ENCODE measurements at places on chromosomes 1 and 21.

- DNase-seq = no peak
These were observed 16.8 kb downstream of the HOOK1 start for GRCh38 chr1:59831529-59831928.

DNA sequence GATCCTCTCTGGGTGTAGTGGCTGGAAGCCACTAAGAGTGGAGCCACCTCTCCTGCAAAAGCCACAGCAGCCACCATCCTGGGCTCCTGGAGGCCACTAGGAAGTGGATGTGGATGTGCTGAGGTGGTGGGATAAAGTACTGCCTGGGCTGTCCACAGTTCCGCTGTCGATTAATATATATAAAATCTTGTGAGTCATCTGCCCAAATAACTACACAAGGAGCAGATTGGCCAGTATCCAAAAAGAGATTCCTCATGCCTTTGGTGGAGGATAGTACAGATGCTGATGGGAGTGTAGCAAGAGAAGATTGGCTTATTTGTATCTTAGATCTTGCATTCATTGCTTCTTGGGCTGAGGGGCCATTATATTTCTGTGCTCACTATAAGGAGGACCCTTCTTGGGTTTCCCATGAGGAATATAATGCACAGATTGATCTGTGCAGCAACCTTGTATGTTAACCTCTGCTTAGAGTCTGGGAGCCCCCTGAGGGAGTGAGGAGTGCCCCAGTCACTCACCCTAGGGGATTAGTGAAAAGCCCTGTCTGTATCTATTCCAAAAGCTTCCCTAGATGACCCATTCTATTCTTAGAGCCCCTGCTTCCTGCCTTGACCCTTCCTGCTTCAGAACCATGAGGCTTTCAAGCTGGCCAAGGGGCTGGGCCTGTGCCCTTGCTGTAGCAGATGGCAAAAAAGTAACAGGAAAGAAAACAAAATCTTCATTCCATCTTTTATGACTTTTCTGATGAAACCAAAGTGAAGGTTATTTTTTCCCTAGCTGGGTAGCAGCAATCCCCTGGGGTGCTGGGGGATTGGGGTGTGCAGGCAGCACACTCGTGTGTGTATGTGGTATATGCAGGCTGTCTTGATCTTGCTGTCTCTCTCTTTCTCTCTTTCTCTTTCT lies 31.7 kb downstream of the RCSD1 start:
- no peak for DNase-seq

- no peak for DNase-seq
These were observed 14.8 kb upstream of the METTL18 start for GRCh38 chr1:169809370-169810095.

- no peak for DNase-seq
These were observed 13.7 kb downstream of the TFF3 start for GRCh38 chr21:42301371-42302075.

DNA sequence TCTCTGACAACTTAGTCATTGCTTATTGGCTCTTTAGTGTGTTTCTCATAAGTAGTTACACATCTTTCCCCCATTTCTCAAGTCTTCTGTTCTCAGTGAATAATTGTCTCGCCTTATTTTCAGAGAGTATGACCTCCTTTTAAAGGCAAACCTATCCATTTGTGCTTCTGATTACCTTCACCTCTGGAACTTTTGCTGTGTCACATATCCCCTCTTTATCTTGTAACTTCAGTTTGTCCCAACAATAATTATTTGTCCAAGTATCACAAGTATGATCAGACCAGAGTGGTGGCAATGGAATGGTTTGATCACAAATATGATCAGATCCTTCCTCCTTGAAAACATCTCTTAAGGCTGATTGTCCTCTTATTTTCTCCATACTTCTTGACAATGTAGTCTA lies 5.3 kb upstream of the MRPS21 start:
- DNase-seq = no peak

DNA sequence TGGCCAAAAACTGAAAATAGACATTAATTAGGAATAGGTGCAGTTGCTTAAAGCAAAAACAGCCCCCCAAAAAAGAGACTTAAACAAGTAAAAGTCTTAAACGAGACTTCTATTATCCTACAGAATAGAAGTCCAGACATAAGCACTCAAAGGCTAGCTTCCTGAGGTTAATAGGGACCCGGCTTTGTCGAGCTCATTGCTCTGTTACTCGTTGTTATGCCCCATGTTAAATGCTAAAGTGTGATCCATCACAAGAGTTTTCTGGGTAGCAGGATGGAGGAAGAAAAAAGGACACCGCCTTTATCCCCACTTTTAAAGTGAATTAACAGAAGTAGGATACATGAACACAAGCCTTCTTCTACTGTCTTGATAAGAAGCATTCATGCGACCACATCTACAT lies 10.6 kb downstream of the CD1D start:
- DNase-seq = peak; percentile 22

DNA sequence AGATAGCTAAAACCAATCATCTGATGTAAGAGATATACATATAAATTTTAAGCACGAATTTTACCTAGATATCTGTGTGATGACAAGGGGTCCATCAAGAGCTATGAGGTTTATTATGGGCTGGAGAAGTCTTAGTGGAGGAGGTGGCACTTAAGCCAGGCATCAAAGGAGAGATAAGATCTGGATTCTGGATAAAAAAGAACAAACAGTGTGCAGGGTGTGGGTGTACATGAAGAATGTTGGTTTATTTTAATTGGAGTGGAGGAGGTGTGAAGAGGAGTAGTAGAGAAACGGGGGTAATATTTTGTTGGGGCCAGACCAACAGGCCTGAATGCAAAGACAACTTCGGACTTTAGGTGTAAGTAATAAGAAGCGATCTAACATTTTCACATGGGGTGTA lies 80.6 kb downstream of the TM2D1 start:
- DNase-seq = no peak

GRCh38 chr1:26284597-26285347 lies 4.9 kb downstream of the SH3BGRL3 start:
- peak; percentile 92 for DNase-seq

DNA sequence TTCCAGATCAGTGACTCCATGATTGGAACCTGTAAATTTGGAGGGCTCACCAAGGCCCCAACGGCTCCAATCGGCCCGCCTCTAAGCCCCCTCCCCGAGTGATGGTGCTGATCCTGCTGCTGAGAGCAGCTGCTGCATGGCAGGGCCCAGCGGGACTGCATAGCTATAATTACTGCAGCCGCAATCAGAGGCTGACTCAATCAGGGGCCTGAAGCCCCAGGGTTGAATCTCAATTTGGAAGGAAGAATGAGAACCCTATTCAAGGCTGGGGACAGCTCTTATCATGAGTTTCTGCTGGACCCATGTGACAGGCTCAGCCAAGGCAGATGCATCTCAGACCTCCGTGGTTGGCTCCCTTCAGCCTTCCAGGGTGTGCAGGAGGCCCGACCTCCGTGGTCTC lies 42.8 kb upstream of the MAGOH start:
- DNase-seq = no peak

DNA sequence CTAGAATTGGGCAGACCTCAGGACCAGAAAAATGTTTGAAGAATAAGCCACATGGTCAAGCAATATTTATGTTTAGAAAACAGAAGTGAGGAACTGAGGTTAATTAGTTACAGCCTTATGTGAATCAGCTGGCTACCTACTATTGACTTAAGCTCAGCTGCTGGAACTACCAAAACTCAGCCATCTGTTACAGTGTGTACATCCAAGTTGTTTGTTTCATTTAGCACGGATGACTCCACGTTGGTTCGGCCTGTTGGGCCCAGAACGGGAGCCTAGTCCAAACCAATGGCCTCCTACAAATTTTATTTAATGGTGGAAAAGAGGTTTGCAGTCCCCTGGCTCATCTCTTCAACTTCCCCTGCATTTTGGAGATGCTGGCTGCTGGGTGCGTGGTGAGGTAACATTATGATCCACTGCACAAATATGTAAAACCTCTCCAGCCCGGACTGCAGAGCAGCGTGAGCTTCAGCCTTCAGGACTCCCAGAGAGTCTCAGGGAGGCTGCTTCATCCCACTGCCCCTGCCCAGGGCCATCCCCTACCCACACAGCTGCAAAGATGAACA lies 143.4 kb downstream of the ZZZ3 start:
- DNase-seq = no peak

DNA sequence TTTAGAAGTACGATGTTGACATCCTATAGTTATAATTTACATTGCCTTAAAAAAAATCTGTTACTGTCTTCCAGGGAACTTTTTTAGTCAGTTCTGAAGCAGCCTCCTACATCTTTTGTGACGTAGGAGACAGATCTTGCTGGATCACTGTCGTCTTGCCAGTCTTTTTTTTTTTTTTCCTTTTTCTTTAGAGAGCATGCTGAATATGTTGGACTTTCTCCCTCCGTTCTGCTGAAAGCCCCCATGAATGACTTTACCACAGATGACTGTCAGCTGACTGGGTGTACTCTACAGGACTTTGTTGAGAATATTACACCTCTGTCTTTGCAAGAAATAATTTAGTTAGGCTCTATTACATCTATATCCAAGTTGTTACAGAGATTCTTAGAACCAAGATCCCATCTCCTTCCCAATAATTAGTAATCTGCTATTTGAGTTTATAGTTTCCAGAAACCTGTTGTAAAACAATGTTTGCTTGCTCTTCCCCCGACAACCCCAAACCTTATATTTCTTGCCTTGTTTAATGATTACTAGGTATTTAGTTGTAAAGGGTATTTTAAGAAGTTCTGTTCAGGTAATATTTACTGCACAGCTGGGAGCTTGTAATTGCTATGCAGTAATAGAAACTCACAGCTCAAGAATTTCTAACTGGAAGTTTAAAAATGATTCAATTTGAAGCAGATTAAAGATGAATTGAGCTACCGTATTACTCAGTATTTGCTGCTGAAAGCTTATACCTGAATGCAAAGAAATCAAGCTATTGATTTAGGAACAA lies 61.8 kb downstream of the RASAL2 start:
- no peak for DNase-seq

DNA sequence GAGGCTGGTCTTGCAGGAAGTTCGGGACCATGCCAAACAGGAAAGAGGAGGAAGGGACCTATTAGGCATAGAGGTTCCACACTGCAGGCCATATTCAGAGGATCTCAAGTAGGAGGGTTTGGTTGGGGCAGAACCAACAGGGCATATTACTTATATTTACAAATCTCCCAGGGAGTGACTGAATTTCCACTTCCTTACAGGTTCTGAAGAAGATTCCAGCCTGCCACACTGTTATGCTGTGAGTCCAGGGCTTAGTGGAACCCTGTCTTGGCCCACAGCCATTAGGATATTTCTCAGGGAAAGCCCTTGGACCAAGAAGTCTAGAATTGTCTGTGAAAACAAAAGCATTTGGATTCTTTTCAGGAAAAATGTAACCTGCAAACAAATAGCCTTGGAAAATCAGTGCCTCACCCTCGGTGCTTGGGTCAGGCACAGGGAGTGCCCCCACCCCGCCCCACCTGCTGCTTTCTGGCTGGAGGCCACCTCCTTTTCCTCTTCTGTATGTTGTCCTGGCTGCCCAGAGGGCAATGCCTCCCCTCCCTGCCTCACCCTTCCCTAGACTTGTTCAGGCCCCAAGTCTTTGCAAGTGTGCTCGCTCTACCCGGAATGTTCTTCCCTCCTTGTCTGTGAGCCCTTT lies 41.0 kb upstream of the JUN start:
- no peak for DNase-seq

DNA sequence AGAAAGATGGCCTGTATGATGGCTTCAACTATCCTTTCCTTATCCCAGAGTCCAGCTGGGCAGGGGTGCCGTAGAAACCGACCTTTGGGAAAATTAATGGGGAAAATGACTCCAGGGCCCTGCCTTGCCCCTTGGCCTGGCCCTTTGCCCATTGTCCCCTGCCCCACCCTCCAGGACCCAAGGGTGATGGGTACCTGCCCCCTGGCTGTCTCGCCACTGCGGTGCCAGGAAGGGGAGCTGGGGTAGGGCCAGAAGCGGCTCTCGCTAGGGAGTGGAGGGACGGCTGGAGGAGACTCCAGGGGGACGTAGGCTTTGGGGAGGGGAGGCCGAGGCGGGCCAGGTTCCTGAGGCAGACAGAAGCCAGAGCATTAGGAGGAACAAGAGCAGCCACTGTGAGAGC lies 29.1 kb upstream of the GOLT1A start:
- DNase-seq = peak; percentile 25

DNA sequence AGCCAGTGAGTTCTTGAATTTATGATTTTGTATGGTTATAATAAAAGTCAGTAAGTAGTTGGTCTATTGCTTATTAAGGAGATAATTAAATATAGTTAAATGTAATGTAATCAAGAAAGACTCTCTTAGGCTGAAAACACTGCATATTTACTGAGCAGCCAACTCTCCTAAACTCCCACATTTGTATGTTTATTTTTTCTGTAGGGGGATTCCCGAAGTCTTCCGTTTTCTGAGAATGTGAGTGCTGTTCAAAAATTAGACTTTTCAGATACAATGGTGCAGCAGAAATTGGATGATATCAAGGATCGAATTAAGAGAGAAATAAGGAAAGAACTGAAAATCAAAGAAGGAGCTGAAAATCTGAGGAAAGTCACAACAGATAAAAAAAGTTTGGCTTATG lies 56.7 kb downstream of the PKN2 start:
- DNase-seq = no peak

DNA sequence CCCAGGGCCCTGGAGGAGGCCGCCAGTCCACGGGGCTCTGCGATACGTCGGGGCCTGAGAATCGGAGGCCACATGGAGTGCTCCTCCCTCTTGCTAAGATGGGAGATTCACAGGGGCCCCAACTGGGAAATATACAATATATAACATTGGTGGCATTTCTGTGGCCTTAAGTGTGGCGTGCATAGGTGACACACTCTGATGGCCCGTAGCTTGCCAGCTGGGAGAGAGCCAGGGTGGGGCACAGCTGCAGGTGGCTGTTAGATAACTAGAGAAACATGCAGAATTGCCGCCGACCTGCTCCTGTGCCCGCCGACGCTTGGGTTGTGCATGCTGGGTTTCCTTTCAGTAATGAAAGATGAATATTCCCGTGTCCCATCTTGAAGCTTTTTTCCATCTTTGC lies 30.1 kb downstream of the UMODL1 start:
- DNase-seq = no peak

GRCh38 chr1:72567521-72567920 lies 285.2 kb upstream of the NEGR1 start:
- DNase-seq = no peak

- no peak for DNase-seq
These were observed 152.2 kb downstream of the CLEC20A start for GRCh38 chr1:178344513-178345091.

GRCh38 chr1:98794196-98794886 lies 132.8 kb downstream of the SNX7 start:
- peak; percentile 80 for DNase-seq

- DNase-seq = no peak
These were observed 744 bp upstream of the WDR26 start for GRCh38 chr1:224435318-224435763.

DNA sequence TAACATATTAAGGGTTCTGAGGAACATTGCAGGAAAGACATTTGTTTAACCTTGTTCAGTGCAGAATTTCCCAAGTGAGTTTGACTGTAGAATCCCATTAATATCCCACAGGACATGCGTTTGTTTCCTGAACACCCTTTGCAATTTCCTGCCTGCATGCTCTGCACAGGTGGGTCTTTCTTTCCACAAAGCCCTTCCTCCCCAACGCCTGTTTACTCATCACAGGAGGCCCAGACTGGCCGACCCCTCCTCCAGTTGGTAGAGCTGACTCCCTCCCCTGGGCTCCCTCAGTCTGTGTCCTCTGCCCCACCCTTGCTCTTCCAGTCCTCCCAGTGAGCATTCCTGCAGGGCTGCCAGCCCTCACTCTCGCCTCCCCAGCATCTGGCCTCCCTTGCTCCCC lies 47.5 kb upstream of the CTPS1 start:
- DNase-seq = peak; percentile 51

Data from endodermal cell (in vitro differentiated cells).